ENCODE measurements at places on chromosomes 5 and 9. TPM values are rescaled to one million over a fixed set of nuclear protein-coding genes. Genes with fewer than 3 reads are reported as not detected.

Gene SPINK13
- not detected for total RNA-seq

Gene POLK
- total RNA-seq = 35.6 TPM

Gene PCDHGA8
- total RNA-seq = 0.07 TPM

Gene DPYSL3
- 0.20 TPM for total RNA-seq

Gene GRAMD2B
- 7.5 TPM for total RNA-seq

Gene CDO1
- total RNA-seq = 0.61 TPM

Data from T-helper 1 cell treated with Interleukin-12 subunit alpha and Interleukin-12 subunit beta and Interleukin-4 antibody, amounts not matched to agents 30 ng/mL and 1 ng/mL, for 36 hours (primary cell).